ENCODE measurements at places on chromosomes 3 and 15. TPM values are rescaled to one million over a fixed set of nuclear protein-coding genes. Genes with fewer than 3 reads are reported as not detected.

The A4GNT gene
- not detected for polyA plus RNA-seq

The ITIH4 gene
- 5.0 TPM for polyA plus RNA-seq

The P2RY12 gene
- 1.5 TPM for polyA plus RNA-seq

The SAXO2 gene
- polyA plus RNA-seq, result 0.49 TPM

The OR5H15 gene
- not detected for polyA plus RNA-seq

The AMIGO3 gene
- 1.1 TPM for polyA plus RNA-seq
